ENCODE measurements at places on chromosomes 5 and 9. TPM values are rescaled to one million over a fixed set of nuclear protein-coding genes. Genes with fewer than 3 reads are reported as not detected.

Gene NMUR2
- not detected for total RNA-seq

Gene SOX30
- not detected for total RNA-seq

DNA sequence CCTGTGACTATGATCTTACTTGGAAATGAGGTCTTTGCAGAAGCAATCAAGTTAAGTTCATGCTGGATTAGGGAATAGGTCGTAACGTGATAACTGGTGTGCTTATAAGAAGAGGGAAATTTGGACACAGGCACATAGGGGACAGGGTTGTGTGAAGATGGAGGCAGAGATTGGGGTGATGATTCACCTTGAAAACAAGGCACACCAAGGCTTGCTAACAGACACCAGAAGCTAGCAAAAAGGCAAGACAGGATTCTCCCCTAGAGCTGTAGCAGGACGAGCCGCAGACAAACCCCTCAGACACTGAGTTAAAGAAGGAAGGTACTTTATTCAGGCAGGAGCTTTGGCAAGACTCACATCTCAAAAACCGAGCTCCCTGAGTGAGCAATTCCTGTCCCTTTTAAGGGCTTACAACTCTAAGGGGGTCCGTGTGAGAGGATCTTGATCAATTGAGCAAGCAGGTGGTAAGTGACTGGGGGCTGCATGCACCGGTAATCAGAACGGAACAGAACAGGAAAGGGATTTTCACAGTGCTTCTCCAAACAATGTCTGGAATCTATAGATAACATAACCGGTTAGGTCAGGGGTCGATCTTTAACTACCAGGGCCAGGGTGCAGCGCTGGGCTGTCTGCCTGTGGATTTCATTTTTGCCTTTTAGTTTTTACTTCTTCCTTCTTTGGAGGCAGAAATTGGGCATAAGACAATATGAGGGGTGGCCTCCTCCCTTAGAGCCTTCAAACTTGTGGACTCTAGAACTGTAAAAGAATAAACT, 57.5 kb upstream of the S1PR3 start:
- H3K36me3 ChIP-seq: no peaks in the 10 kb centered on the region
- DNase-seq: no peak
- peaks cover 14% of the 10 kb centered on the region for H3K27me3 ChIP-seq
- no peak overlapping the region for H3K27ac ChIP-seq
- H3K4me3 ChIP-seq: no peak overlapping the region
- H3K4me1 ChIP-seq: no peaks in the 10 kb centered on the region

DNA sequence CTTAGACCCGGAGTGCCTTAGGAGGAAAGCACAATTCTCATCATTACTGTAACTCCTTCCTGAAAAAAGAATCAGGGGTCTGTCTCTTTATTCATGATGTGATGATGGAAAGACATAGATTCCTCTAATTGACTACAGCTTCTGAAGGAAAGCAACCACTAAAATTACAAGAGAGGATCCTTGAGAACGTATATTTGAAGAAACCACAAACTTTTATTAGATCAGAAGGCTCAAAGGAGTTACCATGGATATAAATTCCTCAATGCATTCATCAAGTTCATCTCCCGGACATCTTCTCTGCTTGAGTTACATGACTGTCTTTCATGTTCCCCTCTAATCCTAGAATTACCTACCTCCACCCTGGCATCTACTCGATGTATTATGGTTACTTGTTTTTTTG, 104.1 kb upstream of the PAPPA start:
- no peaks in the 10 kb centered on the region for H3K36me3 ChIP-seq
- no peak overlapping the region for H3K27ac ChIP-seq
- DNase-seq: no peak
- no peaks in the 10 kb centered on the region for H3K4me1 ChIP-seq
- no peak overlapping the region for H3K4me3 ChIP-seq
- no peaks in the 10 kb centered on the region for H3K27me3 ChIP-seq

- peak overlapping the region; percentile 96 for H3K27ac ChIP-seq
- no peaks in the 10 kb centered on the region for H3K27me3 ChIP-seq
- H3K4me3 ChIP-seq: peak overlapping the region; percentile 92
- peaks cover 14% of the 10 kb centered on the region for H3K36me3 ChIP-seq
- DNase-seq: peak; percentile 84
- peaks cover 44% of the 10 kb centered on the region for H3K4me1 ChIP-seq
These were observed 1.0 kb downstream of the SIT1 start for GRCh38 chr9:35649431-35650340.

DNA sequence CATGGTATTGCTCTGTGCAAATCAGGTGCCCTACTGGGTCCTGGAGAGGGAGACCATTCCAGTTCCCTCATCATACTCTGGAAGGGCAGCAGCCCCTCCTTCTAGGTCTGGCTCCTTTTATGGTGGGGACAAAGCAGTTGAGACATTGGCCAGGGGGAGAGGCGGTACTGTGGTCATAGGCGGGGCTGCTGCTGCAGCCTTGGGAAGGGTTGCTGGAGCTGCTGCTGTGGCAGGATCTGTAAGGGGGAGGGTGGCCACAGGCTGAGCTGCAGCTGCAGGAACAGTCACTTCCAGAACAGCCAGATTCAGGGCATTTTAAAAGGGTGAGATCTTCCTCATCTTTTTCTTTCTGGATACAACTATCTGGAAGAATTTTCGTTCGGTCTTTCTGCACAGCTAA, 233.0 kb upstream of the SGCD start:
- H3K27ac ChIP-seq: no peak overlapping the region
- H3K4me1 ChIP-seq: no peaks in the 10 kb centered on the region
- H3K27me3 ChIP-seq: no peaks in the 10 kb centered on the region
- H3K36me3 ChIP-seq: no peaks in the 10 kb centered on the region
- H3K4me3 ChIP-seq: no peak overlapping the region

Gene FOXD4L3
- not detected for total RNA-seq

GRCh38 chr5:100840789-100841188, 62.3 kb downstream of the ST8SIA4 start:
- peak overlapping the region; percentile 95 for H3K27ac ChIP-seq
- H3K4me1 ChIP-seq: peaks cover 51% of the 10 kb centered on the region
- no peak for DNase-seq
- peaks cover 35% of the 10 kb centered on the region for H3K36me3 ChIP-seq

DNA sequence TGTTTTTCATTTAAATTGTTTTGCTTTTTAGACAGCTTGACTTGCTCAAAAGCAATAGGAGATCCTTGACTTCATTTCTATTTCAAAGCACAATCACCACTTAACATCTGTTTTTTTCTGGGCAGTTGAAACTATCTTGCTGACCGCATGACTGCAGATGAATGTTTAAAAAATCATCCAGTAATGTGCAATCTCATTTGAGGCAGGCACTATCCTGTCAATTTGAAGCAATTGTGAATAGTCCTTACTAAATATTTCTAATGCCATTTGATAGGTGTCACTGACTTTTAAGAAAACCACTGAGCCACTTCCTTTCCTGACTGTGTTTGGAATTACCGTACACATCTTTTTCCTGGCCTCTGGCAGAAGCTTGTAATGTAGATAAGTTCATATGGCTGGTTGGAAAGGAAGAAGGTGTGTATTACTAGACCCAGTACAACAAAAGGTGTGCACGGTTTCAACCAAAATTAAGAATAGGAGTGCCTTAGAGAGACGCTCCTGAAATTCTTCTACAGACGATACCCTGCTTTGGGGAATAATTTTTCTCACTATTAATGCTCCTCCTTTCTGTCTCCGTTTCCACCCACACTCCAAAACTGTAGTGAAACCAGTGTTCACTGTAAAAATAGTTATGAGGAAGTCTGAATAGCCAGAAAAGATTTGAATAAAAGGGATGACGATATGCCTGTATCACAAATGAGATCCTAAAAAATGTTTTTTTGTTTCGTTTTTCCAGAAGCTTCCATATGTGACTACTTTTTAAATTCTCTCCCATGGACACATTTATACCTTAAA, 136.7 kb upstream of the MOCS2 start:
- H3K4me1 ChIP-seq: no peaks in the 10 kb centered on the region
- H3K4me3 ChIP-seq: no peak overlapping the region
- peaks cover 5% of the 10 kb centered on the region for H3K27me3 ChIP-seq
- no peaks in the 10 kb centered on the region for H3K36me3 ChIP-seq

Gene STARD4
- 118 TPM for total RNA-seq

Gene BHMT2
- not detected for total RNA-seq

DNA sequence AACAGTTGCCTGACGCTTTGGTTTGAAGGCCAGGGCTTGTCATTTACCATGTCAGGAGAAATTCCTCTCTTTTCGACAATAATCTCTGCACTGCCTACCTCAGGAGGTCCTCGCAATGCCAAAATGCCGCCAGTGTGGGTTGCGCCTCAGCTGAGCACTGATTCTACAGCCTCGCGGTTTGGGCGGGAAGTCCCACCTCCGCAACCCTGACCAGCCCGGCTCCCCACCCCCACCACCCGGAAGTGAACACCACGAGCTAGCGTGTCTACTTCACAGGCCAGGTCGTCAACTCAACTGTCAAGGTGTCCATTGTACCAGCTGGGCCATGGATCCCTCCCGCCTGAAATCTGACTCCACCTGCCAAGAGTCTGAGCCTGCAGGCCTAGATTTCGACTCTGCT, at the start of gene TPD52L3:
TSS of gene TPD52L3 (plus strand) at position 273 of the 400 bp plus-strand sequence. CDS start 221 bp downstream, outside the sequence.
- peaks cover 2% of the 10 kb centered on the region for H3K4me1 ChIP-seq
- no peak within 1 kb of the TSS for H3K27ac ChIP-seq
- H3K36me3 ChIP-seq: no peaks in the 10 kb centered on the region
- no peak within 1 kb of the TSS for H3K4me3 ChIP-seq
- no peak for DNase-seq

- H3K27ac ChIP-seq: no peak overlapping the region
- no peaks in the 10 kb centered on the region for H3K27me3 ChIP-seq
- DNase-seq: no peak
- no peak overlapping the region for H3K4me3 ChIP-seq
These were observed 1581.0 kb downstream of the MAT2B start for GRCh38 chr5:165086465-165086864.

Gene SV2C
- not detected for total RNA-seq

Measured in activated CD4-positive, alpha-beta T cell treated with anti-CD3 and anti-CD28 coated beads, Interleukin-2, amount 10 ng/mL, durations not matched to agents 24 days and 14 days (primary cell).